ENCODE measurements at places on chromosomes 6 and 20.
A peak's percentile ranks its signal among the peaks of the same experiment; 100 is the strongest.

GRCh38 chr6:36501686-36502085 is 45.6 kb downstream of the STK38 start:
- no peak for DNase-seq

DNA sequence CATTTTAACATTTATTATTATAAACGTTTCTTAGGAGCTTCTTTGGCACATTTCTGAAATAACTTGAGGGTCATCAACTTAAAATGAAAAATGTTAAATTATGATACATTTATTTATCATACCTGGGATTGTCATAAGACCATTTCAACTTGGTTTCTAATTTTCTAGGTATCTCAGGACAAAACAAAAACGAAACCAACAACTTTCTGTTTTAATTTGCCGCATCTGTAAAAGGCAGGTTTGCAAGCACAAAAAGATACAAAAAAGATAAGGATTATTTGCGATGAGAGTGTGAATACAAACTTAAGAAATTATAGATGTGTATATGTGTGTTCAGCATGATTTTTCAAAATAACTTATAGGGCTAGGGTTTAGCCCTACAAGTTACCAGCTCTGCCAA is 395.0 kb upstream of the RUNX2 start:
- DNase-seq = no peak

DNA sequence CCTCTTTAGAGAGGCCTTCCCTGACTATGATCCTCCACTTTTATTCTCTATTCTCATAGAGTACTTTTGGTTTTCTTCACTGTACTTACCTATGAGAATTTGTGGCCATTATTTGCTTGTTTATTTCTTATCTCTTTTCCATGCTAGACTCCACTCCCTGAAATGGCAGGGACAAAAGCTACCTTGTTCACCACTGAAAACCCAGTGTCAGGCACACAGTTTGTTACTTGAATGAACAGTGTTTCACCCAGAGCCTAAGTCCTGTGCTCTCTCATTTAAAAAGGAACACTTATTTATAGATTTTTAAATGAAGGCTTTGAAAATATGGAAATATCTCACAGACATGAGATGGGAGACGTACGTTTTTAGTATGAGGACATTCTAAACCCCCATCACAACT is 47.7 kb upstream of the ENPP5 start:
- no peak for DNase-seq

- peak; percentile 29 for DNase-seq
Observed at GRCh38 chr6:125957845-125958244, 1.3 kb downstream of the HINT3 start.

GRCh38 chr6:12818324-12818723 is 101.8 kb downstream of the PHACTR1 start:
- peak; percentile 12 for DNase-seq

DNA sequence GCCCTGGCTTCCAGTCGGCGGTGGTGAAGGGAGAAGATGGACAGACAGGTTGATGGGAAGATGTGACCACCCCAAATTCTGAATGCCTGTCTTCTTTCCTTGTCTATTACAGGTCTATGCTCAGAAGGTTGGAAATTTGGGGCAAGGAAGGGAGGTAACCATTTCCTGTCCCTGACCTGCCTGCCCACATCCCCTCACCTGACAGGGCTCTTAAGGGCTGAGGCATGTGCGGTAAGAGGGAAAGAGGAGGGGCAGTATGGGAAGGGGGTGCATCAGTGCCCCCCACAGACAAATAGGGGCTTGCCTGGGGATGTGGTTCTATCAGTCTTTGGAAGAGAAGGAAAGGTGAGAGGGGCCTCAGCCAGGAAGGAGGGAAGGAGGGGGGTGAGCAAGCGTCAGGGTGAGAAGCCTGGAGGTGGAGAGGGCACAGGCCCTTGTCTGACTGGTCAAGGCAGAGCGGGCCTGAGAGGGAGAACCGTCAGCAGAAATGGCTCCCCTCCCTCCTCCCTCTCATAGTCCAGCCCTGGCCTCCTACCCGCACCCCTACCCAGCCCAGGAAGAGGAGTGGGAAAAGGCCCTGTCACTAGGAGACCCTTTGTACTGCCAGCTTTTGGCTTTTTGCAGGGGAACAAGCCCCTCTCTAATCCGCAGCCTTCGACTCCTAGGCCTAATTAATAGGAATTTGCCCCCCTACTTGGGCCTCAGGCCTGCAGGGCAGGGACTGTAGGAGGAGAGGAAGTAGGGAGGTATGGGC is 104.4 kb upstream of the FOXP4 start:
- no peak for DNase-seq

GRCh38 chr20:58440021-58440767 is 51.2 kb downstream of the VAPB start:
- no peak for DNase-seq

DNA sequence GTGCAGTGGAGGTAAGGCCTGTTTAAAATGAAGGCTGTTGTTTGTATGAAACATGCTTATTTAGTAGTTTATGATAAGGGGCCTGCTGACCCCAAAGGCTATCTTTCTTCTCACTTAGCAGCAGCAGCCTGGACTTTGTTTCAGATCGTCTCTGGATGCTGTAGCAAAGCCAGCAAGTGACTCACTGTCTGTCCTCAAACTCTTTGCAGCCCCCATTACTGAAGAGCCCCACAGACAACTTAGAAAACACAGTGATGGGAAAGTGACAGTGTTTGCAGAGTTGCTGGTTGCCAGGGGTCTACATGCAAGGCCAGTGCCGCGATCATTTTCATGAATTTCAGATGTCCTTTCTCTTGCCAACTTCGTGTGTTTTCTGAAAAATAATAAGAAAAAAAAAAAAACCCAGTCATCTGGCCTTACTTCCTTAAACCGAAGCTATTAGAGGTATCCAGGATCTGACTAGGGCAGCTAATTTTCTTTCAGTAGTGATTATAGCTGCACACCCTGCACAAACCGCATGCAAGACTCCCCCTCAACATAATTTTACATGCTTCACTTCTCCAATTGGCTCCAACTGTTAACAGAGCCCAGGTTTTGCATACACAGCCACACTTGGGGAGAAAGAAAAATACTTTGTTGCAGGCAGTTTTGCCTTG is 11.6 kb upstream of the F13A1 start:
- no peak for DNase-seq

- DNase-seq = no peak
Observed at GRCh38 chr6:83467620-83468036, 36.8 kb upstream of the ME1 start.

DNA sequence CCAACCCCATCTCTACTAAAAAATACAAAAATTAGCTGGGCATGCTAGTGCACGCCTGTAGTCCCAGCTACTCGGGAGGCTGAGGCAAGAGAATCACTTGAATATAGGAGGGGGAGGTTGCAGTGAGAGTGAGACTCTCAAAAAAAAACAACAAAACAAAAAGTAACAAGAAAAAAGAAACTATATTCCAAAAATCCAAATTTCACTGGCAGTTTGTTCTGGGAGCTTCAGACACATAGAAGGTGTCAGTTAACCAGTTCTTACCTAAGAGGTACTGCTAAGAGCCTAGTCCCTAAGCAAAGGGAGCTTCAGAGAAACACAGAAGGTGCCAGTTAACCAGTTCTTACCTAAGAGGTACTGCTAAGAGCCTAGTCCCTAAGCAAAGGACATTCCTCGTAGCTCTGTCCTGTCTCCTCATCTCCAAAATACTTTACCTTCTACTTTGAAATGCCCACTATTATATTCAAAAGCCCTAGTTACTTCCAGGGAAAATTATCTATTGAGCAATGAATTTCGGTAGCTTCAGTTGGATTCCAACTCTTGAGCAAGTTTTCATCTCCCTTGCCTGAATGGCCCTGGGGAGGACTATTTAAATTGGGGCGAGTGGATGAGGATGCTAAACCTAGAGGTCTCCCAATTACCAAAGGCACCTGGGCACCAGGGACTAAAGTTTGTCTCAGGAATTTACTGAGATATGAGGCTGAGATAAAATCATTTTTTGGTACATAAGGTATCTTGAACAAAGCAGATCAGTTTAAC is 41.0 kb downstream of the HFE start:
- no peak for DNase-seq

- no peak for DNase-seq
Observed at GRCh38 chr6:34484899-34485298, 19.0 kb downstream of the PACSIN1 start.

DNA sequence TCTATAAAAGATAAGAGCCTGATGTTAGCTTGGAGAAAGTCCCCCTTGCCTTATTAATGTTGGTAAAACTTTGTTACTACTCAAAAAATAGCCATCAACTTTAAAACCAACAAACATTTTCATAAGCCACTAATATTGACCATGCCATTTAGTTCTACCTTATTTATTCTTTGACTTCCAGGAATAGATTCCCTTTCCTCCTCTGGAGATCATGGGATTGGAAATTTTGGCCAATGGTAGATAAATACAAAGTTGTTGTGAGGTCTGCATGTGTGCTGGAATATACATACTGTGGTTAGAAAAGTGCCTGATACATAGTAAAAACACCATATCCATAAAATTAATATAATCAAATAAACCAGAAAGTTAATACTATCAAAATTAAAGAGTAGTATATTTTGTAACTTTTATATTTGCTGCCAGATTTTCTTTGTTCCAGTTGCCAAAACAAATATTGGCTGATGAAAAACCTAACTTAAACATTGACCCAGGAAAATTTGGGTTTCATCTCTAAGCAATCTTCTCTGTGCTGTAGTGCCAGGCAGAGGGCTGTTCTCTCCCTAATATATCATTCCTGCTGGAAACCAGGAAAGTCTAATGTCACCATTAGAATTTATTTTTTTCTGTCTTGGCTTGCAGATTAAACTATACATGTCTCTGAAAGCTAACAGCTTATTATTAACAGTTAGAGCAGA is 169.1 kb downstream of the NKAIN2 start:
- no peak for DNase-seq

- DNase-seq = no peak
Observed at GRCh38 chr6:167079853-167080297, 43.0 kb upstream of the CCR6 start.

DNA sequence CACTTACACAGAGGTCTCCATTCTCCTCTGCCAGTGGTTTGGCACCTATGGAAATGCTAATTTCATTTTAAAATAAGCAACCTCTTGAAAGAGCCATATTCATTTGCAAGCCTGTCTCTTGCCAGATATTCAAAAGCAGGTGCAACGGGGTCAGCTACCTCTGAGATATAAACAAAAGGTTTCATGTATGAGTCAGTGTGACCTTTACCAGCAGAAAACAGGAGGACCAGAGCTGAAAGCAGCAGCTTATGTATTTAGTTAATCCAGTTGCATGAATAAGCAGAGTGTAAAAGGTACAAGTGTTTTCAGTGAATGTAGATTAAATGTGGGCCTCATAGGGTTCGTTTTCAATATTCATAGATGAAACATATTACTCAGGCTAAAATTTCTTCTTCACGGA is 56.0 kb downstream of the TENT5A start:
- peak; percentile 9 for DNase-seq

- peak; percentile 6 for DNase-seq
Observed at GRCh38 chr6:119426619-119427018, 77.1 kb upstream of the MAN1A1 start.

- DNase-seq = no peak
Observed at GRCh38 chr20:33744773-33745385, 13.1 kb downstream of the ZNF341 start.

- DNase-seq = no peak
Observed at GRCh38 chr6:87154641-87154992, 748 bp upstream of the ZNF292 start.

DNA sequence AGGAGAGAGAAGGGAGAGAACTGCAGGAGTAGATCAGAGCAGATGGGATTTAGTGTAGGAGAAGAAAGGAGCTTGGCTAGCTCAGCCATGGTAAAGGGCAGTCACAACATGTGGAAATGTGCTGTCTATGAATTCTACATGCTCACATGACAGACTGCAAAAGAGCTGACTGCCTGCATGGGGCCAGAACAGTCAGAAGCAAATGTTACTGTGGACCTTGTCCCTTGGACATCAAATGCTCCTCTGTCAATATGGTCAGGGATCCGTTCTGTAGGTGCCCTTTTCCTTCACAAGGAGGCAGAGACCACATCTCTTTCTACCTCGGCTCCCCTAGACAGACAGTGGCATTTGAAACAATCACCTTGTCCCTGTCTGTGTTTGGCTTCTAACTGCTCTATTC is 46.6 kb upstream of the HIVEP1 start:
- DNase-seq = no peak

GRCh38 chr6:169966312-169967181 is 215.1 kb downstream of the ERMARD start:
- DNase-seq = no peak

DNA sequence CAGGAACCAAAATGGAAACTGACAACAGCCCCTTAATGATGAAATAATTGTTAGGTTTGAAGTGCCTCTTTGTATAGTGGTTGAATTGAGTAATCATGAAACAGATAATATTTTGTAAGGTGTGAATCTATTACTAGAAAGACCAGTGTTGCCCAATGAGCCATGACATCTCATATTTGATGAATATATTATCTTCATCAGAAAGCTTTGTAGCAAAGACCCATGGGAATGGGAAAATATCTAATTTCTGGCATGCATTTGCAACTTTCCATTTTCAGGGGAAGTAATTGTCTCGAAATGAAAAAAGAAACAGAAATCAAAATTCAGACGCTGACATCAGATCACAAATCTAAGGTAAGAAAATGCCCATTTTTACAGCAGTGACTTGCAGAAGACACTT is 57.3 kb upstream of the LAMP5 start:
- DNase-seq = no peak

DNA sequence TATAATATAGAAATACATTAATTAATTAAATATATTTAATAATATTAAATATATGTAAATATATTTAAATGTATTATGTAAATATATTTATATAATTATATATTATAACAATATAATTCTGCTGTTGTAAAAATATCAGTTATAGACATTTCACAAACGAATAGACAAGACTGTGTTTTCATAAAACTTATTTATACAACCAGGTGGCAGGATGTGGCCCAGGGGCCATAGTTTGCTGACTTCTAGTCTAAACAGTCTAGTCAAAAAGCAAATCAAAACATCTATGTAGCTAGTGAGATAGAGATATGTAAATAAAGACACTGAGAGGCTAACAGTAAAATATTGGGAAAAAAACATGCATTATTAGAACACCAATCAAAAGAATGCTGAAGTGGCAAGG is 136.4 kb downstream of the TBXT start:
- DNase-seq = no peak

GRCh38 chr6:1068068-1068467 is 243.8 kb upstream of the FOXQ1 start:
- DNase-seq = no peak

DNA sequence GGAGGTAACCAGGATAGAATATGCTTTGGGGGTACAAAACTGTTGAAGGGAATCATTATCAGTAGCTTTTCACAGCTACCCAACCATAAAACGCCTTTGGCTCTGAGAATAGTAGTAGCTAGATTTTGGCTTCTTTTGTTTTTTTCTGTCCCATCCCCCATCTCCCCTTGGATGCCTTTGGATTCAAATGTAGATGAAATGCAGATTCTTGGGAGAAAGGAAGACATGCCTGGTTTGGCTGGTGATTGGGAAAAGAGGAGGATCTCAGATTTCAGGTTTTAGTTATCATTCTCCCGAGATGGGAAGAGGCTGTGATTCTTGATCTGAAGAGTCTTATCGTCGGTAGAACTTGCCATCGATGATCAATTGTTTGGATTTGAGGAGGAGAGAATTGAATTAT is 3.5 kb upstream of the CDYL start:
- DNase-seq = no peak

- peak; percentile 58 for DNase-seq
Observed at GRCh38 chr6:16397623-16398022, 159.2 kb downstream of the GMPR start.

GRCh38 chr6:87663434-87663833 is 38.6 kb downstream of the AKIRIN2 start:
- no peak for DNase-seq
